ENCODE measurements at places on chromosomes 7 and 10.

DNA sequence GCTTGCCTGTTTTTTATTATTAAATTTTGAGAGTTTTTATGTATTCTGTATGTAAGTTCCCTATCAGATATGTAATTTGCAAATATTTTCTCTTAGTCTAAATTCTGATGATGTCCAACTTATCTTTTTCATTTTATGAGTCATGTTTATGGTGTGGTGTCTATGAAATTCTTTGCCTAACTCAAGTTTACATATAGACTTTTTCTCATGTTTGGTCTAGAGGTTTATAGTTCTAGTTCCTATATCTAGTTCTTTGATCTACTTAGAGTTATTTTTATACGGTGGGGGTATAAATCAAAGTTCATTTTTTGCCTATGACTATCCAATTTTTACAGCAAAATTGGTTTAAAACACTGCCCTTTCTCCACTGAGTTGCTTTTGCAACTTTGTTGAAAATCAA, 26.3 kb upstream of the CCDC7 start:
- no peak for DNase-seq

DNA sequence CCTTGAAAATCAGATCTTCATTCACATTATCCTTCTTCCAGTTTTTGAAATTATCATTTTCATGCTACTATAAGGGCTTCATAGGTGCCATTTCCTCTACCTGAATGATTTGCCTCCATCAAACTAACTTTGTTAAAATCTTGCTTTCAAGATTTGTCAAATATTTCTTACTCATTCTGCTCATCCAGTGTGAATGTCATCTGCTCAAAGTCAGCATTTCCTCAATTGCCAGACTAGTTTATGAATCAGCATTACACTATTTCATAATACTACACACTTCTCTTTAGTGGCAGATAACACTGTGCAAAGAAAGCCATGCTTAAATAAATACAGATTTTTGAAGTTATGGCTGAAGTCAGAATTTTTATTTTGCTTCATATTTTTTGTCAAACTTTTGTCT, 21.3 kb upstream of the LIPF start:
- no peak for DNase-seq

DNA sequence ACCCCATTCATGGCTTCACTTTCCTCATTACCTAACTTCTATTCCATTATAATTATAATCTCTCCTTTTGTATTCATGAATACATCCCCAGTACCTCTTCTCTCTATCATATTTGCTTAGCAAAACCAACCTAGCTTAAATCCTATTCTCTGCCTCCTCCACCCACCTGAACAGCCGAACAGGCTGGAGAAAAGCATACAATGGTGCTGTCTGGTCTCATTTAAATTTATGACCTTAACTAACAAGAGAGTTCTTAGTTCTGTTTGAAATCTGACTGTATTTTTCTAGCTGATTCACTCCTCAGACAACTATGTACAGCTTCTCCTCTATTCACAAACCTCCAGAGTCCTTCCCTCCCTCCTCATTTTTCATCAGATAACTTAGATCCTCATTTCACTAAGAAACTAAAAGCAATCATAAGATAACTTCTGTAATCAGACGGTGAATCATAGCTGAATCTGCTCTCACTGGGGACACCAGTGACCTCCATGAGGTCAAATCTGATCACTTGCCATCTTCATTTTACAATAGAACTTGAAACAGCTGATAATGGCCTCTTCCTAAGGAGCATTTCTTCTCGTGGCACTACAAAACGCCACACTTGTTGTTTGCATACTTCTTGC, 233.9 kb upstream of the AOAH start:
- no peak for DNase-seq

DNA sequence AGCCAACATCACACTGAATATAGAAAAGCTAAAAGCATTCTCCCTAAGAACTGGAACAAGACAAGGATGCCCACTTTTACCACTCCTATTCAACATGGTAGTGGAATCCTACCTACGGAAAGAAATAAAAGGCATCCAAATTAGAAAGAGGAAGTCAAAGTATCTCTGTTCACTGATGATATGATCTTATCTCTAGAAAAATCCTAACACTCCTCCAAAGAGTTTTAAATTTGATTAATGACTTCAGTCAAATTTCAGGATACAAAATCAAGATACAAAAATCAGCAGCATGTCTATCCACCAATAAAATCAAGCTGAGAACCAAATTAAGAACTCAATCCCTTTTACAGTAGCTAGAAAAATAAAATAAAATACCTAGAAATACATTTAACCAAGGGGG, 35.3 kb upstream of the TNKS2 start:
- DNase-seq, result no peak

- no peak for DNase-seq
Observed at GRCh38 chr10:98309366-98310355, 41.7 kb upstream of the LOXL4 start.

- DNase-seq, result no peak
Observed at GRCh38 chr7:51789489-51789888, 472.9 kb upstream of the COBL start.

- DNase-seq, result no peak
Observed at GRCh38 chr7:128939861-128940410, 2.2 kb downstream of the IRF5 start.

DNA sequence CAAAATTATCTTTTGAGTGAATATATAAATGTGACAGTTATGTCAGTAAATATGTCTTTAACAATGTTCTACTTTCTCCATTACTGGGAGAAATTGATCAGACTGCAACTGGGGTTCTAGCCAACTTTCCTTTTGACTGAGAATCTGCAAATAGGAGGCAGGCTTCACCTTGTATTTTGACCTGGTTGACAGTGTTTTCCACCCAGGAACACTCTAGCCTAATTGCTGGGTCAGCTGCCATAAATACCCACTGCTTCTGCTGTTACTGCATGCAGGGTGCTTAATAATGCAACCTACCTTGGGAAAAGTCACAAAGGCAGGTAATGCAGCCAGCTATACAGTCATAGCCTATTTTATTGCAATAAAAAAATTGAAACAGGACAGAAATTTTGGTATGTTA, 319.0 kb downstream of the DGKB start:
- DNase-seq, result no peak

- no peak for DNase-seq
Observed at GRCh38 chr7:155532792-155533119, 13.6 kb downstream of the CNPY1 start.

DNA sequence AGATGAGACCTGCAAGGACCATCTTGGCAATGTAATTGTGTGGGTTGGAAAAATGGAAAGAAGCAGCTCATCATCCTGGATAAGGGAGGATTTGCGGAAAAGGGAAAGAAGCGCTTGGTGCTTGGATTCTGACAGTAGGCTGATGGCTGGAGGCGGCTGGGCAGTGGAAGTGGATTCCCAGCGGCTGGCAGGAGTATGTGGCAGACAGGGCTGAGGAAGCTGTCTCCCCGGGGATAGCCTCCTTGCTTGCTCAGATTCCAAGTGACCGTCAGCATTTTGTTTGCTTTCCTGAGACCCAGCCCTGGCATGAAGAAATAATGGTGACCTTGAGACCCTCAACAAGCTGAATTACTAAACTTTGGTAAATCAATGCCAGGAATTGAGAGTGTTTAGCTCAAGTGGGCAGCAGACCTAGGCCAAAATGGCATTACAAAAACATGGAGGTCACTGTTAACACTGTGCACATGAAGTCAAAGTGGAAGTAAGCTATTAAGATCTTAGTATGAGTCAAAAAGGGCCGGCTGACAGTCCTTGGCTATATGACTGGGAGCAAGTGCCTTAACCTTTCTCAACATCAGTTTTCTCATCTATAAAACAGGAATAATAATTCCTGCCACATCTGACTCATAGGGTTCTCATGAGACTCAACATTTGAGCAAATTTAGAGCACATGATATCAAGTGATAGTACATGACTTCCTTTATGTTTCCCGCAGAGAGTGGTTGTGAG, 21.3 kb downstream of the SLC25A28 start:
- no peak for DNase-seq

DNA sequence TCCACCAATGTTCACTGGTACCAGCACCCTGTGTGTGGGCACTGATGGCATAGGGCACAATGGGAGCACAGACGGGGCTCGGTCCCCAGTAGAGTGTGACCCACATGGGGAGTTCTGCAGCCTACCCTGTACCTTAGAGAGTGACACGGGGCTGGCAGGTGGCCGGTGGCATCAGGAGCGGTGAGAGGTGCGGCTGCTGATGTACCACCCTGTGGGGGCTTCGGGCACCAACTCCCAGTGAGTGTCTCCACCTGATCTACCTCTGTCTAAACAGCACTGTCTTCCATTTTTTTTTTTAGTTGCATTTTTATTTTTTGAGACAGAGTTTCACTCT, 4.1 kb downstream of the JAKMIP3 start:
- no peak for DNase-seq

- no peak for DNase-seq
Observed at GRCh38 chr10:82331716-82332115, 456.7 kb downstream of the NRG3 start.

GRCh38 chr7:53996876-53997275, 545.3 kb upstream of the VSTM2A start:
- DNase-seq, result no peak

DNA sequence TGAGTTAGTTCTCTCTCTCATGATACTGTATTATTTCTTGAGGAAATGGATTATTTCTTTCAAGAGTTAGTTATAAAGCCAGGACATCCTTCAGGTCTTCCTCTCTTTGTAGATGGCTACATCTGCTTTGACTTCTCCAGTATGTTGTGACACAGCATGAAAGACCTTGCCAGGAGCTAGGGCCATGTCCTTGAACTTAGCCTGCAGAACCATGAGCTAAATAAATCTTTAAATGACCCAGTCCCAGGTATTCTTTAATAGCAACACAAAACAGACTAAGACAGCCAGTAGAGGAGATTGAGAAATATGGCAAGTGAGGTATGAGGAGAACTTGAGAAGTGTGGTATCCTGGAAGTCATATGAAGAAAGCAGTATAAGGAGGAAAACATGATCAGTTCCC, 214.9 kb upstream of the PPP1R3A start:
- DNase-seq, result no peak

- no peak for DNase-seq
Observed at GRCh38 chr10:86206240-86206579, 160.4 kb downstream of the GRID1 start.

DNA sequence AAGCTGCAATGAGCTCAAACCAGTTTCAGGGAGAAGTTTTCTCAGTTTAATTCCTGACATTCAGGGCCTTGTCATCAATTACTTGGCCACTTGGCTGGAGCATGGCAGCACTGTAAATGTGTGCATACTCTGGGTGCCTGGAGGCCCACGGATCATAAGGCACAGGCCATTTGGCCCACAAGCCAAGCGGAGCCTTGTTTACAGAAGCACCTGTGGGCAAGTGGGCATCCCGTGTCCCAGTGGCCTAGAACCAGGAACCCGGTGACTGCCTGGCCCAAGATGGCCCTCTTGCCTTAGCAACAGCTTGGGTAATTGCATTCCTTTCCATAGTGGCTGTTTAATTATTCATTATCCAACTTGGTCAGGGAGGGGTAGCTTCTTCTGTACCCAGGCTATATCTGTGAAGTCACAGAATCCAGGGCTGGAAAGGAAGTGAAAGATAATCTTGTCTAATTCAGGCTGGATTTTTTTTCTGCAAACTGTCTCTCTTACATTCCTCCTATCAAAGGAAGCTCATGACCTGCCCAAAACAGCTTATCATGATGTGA, 426.4 kb upstream of the ZMIZ1 start:
- no peak for DNase-seq

DNA sequence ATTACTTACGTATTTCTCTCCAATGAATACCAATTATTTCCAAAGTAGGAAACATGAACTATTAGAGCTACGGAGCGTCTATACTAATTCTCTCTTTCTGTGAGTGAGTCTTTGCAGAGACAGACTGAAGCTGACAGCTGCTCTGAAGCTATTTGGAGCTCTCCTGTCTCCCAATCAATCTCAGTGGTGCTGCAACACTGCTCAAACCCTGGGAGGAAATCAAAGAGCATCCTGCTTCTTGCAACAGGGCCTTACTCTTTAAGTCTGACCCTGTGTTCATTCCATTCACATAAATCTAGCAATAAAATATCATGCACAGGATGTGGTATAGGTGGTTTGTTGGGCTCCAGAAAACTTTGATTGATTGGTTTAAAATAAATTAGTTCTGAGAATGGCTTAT, 685.7 kb upstream of the IGFBP3 start:
- DNase-seq, result no peak

DNA sequence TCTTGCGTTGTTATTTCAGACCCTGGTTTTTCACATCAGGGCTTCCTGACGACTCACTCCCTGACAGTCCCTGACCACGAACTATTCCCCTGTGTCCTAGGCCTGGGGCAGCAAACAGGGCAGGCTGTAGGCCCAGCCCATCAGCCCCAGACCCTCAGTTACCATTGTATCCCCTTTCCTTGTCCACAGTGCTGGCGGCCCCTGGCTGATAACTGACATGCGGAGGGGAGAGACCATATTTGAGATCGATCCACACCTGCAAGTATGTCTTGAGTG, 50.5 kb upstream of the TRIM8 start:
- no peak for DNase-seq

GRCh38 chr7:158549616-158550393, 37.8 kb downstream of the PTPRN2 start:
- DNase-seq, result no peak

DNA sequence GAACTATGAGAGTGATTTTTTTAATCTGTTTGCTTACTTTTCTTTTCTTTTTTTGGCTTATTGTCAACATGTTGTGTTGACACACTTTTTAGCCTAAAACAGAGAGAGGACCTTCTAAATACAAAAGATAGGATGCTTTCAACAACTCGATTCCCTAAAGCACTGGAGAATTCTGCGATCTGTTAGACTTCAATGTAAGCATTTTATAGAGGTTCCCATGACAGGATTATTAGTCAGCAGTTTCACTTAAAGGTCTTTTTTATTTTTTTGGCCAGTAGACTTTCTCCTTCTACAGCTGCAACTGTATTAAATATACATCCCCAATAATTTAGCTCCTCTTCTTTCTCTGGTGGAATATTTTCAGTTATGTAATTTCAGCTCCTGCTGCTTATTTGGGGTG, 12.7 kb upstream of the NRP1 start:
- no peak for DNase-seq

GRCh38 chr7:132569884-132570614, 6.2 kb downstream of the PLXNA4 start:
- DNase-seq, result no peak

DNA sequence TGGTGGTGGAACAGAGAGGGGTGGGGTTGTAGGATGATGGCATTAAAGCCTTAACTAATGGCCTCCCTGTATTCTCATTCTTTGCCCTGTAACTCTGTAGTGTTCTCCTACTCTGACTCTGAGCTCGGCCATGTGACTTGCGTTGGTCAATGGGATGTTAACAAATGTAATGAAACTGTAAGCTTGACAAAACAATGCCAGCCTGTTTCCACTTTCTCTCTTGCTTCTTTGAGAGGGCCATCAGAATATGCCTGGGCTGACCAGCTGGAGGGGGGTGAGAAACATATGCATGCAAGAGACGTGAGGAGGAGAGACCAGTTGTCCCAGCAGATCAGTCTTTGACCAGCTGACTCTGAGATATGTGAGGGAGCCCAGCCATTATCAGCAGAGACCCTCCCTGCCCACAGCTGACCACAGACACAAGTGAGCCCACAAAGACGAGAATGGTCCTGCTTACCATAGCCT, 100.6 kb downstream of the ICA1 start:
- no peak for DNase-seq
